Forelimb muscle (tissue), 1 donor: ENCODE measurements at places on chromosomes 5 and 9.

GRCh38 chr5:120388016-120388781 is 75.9 kb upstream of the PRR16 start:
- DNase-seq = no peak

- DNase-seq = no peak
These were observed 23.6 kb upstream of the CEP72 start for GRCh38 chr5:588406-588995.

- DNase-seq = no peak
These were observed 88.7 kb downstream of the CFAP90 start for GRCh38 chr5:7762267-7762666.

- DNase-seq = no peak
These were observed 245.7 kb downstream of the PSAT1 start for GRCh38 chr9:78542491-78543181.

DNA sequence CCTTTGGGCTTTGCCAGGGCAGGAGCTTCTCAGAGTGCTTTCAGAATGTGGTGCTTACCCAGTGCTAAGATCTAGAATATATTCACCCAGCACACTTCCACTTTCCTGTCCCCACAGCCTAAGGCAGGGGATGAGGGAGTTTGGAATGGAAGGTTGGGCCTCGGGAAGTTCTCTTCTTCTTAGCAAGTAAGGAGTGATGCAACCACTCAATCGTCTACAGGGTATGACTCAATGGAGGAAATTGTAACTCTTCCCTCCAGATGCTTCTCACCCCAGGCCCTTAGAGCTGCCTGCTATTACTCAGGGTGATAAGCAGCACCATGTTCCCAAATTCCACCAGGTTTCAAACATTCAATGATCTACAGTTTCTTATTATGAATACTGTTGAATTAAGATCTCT is 30.8 kb upstream of the AGGF1 start:
- DNase-seq = no peak

GRCh38 chr5:150522504-150523414 is 14.8 kb downstream of the NDST1 start:
- DNase-seq = no peak

DNA sequence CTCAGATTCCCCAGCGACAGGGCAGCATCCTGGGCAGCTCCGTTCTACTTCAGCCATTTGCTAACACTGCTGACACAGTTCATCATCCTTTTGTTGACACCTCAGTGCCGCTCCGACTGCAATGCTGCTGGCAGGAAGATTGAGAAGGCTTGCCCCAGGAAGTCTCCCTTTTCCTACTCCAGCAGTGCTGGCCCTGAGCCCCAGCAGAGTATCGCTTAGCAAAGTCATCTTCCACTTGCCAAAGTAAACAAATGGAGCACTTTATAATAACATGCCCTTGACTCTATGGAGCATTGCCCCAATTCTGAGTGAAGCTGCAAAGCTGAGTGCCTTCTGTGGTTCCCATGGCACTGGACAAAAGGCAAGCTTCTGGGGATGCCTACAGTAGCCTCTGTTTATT is 32.2 kb downstream of the PRLR start:
- no peak for DNase-seq

DNA sequence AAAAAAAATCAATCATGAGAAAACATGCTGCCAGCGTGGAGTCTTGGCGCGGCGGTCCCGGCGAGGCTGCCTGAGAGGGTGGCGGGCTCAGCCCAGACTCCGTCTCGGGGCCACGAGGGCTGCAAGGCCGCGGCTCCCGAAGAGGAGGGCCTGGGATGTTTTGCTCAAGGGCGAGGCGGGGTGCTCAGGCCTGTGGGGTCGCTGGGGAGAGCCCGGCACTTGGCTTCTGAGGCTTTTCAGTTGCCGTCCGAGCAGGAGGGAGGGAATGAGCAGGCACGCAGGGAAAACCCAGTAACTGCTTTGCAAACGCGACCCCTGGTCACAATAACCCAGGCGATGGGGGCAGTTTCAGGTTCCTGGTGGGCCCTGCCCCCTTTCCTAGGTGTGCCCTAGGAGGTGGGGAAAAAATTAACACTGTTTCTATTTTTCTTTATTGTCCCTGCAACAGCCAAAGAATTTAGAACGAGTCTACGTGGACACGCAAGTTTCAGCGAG is 3.2 kb upstream of the IRX2 start:
- no peak for DNase-seq

GRCh38 chr5:138762110-138762509 is 8.9 kb downstream of the CTNNA1 start:
- no peak for DNase-seq

DNA sequence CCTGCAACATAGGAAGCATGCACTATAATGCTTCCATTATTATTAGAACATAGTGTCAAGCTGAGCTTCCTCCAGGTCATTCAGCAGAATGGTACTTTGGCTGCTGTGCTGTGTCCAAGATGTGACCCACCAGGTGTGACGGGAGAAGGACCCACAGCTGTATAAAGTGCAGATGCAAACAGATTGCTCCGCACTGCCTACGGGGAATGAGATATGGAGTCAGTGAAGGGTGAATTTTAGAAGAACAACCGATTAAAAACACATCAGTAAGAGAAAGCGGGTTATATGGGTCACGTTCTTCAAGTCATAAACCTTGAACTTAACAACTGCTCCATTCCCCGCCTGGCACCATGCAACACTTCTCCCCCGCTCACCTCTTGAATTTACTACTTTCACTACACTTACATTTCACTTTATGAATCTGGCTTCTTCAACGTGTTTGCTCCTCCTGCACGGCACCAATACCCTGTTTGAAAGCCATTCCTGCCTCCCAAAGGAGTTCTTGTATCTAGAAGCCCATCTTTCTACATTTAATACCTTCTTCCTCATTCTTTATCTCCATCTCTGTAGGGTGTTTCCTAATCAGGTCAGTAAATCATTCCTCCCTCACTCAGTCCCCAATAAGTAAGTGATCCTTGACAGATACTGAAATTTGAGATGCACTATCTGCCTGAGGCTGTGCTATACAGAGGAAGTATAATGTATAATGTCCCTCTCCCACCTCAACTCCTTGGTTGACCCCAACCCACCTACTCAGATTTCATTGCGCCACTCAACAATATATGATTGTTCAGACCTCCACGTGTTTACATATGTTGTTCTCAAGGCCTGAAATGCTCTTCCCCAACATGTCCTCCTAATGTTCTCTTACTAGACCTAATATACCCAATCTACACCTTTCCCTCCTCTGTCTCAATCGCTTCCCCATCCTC is 25.9 kb downstream of the BRINP1 start:
- DNase-seq = no peak

DNA sequence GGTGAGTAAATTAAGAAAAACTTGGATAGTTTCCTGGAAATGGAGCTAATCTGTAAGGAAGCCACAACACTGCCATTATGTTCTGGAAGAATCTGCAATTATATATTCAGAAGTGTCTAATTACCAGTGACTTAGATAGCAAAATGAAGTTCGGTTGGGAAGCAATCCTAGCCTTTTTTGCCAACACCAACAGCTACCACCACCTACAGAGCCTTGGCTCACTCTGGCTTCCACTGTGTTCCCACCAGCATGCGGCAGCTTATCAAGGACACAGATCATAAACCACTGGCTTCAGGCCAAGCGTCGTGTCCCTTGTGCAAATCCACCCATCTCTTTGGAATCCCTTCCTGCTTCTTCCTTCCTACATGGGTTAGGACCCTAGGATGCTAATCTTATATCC is 118.0 kb upstream of the PCA3 start:
- DNase-seq = no peak

GRCh38 chr9:110282018-110282738 is 25.9 kb upstream of the TXN start:
- no peak for DNase-seq

GRCh38 chr5:2833556-2833955 is 82.1 kb upstream of the IRX2 start:
- DNase-seq = no peak

- DNase-seq = no peak
These were observed 524 bp downstream of the CYFIP2 start for GRCh38 chr5:157266286-157267007.

- DNase-seq = no peak
These were observed 47.6 kb downstream of the ANGPTL2 start for GRCh38 chr9:127074561-127075548.

DNA sequence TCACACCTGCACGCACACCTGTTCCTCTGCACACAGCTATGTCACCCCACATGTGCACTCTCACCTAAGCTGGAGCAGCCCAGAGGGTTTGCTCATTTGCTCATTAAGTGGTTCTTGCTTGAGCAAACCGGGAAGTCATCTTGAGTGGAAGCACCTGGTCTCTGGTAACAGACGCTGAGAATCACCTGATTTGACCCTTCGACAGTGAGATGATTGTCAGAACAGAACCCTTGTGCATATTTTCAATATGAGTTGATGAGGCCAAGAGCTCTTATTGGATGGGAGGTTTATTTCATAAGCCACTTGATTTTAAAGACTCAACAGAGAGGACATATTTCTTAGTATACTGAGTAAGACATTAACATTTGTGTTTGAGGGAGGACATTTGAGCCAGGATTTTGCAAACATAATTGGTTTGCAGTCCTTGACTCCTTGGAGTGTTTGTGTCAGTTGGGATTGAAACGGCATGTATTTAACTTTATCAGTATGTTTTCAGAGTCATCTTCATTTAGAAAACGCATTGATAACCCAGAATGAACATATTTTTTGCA is 22.1 kb upstream of the LPCAT1 start:
- no peak for DNase-seq

DNA sequence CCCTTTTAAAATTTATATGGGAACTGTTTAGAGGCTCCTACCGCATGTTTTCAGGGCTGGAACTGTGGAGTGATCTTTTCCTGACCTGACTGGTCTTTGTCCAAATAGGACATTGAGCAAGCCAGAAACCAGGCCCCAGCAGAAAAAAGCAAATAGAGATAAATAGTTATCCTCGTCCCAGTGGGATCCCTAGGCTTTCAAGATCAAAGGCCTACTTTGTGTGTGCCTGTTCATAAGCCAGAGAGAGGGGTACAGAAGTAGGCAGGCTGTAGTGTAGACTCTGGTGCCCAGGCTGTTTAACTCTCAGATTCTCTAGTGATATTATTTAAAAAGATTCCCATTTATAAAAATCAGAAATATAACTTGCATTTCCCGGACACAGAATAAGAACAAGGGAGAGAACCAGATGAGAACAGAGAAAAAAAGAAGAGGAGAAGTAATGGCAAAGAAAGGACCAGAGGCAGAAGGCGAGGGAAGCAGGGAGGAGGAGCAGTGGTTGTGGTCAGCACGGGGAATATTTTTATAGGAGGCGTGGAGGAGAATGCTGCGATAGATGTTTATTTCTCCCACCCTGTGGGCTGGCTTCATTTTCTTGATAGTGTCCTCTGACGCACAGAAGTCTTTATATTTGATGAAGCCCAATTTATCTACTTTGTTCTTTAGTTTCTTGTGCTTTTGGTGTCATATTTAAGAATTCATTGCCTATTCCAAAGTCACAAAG is 101.2 kb downstream of the AOPEP start:
- no peak for DNase-seq

- no peak for DNase-seq
These were observed 500 bp upstream of the CREBRF start for GRCh38 chr5:173055722-173055982.

DNA sequence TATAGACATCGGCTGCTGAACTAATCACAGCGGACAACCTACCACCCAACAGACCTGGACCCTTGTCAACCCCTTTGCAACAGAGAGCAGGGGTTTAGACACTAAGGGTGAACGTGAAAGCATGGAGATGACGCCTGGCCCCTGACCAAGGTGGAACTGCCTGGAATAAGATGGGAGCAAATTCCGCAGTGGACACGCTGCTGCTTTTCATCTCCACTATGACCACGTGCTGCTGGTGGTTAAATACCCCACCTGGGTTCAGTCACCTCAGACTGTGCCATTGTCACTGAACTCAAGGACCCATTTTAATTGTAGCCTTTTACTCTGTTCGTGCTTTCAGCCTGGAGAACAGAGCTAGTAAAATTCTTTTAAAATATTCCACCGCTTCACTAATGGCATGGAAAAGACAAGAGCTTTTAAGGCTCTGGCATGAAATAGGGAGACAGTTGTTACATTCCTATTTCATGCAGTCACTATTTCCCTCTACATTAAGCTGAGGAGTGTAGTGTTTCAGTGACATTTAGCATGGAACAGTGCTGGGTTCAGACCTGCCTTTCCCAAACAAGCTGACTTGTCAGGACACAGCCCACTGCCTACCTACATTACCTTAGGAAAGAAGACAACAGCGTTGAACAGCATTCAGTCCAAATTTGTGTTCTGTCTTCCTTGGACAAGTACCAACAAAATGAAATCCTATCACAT is 96.8 kb downstream of the ANKRD18B start:
- peak; percentile 35 for DNase-seq

DNA sequence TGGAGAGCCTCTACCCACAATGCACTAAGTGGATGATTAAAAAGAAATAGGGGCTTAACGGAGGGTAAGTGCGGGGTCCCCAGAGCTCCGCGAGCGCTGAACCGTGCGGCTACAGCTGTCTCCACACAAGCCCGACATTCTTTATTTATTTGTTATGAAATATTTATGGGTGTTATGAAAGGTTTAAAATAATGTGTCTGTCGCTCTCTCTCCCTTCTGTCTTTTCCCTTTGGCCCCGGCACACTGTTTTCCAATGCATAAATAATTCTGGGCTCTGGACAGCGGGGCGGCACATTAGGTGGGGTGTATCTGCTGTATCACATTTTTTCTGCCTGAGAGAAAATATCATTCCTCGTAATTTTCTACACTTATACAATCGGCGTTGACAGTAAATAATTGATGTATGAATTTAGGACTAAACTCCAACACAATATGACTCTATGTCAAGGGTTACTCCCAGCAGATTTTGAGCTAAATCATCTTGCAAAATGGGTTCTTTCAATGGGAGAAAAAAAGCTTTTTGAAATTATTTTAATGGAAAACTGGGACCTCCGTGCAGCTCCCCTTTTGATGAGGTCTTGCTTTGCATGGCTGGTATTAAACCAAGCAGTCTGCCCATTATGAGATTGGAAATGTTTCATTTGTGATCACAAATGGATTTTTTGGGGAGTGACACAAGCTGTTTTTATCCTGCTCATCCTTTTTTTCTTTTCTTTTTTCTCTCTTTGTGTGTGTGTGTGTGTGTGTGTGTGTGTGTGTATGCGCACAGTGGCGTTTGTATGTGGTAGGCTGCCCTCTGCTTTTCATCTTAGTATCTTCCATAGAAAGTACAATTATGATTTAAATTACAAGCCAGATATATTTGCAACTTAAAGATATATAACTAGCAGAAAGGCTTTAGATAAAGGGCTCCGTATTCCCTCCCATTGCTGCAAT is 370.6 kb upstream of the IRX4 start:
- DNase-seq = no peak

DNA sequence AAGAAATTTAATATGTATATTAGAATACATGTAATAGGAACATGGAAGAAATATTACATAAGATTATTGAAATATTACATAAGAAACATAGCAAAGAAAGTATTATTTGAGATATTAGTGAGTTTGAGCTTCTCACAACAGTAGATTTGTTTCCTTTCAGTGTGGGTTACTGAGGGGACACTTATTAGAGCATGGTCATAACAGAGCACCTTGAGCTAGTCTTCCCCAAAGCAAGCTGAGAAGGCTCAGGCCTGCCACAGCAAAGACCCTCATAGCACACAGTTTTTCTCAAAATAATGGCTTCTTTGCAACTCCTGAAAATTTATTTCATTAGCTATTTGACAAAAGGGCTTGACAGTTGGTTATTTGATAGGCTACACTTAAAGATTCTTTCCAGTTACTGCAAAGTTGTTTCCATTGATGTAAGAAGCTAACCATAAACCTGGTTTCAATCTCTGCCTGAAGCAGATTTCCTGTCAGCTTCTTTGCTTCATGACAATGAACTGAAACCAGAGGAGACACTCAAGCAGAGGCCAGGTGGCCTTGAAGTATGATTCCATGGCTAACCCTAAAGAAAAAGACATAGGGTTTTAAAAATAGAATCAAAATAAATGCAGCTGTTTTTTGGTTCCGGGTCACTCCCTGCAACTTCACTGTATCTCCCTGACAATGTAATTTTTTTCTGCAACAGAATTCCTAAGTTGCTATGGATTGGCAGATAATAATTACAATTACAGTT is 68.6 kb downstream of the ERMP1 start:
- no peak for DNase-seq
